ENCODE measurements at places on chromosomes 3 and 15. TPM values are rescaled to one million over a fixed set of nuclear protein-coding genes. Genes with fewer than 3 reads are reported as not detected.

- DNase-seq, result no peak
Measured at GRCh38 chr3:31029706-31030105, 135.2 kb upstream of the GADL1 start.

DNA sequence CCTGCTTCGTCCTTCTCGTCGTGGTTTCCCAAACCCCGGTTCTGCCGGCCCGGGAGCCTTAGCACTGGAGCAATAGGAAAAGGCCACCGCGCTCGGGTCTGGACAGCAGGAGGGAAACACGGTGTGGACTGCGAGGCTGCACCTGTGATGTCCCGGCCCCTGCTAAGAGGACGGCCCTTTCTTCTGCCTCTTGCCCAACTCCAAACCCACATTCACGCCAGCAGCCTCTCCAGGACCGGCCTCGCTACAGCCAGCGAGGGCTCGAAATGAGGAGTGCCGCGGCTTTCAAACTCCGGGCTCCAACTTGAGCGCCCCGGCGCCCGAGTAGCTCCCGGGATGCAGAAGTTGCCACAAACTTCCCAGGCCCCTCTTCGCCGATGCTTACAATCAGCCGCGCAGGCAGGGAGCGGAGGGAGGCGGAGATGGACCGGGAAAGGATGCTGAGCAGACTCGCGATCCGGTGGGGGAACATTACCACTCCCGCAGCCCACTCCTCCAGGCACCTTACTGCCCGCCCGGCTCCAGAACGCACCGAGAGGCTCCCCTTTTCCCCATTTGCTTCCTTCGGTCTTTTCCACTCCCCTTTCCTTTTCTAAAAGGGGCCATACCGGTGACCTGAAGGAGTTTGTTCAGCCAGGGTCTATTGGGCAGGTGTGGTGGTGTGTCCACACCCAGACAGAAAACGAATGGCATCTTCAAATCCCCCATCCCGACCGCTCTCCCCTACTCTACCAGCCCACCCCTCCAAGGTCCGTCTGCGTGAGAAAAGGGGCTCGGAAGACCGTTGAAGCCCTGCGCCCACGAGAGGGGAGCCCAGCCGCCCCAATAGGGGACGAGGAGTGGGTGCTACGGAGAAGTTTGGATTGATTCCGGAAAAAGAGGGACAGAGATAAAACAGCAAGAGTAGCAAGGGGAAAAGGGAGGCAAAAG, 18.8 kb upstream of the SATB1 start:
- DNase-seq, result peak; percentile 81

- no peak for DNase-seq
Measured at GRCh38 chr15:49810720-49811119, 189.9 kb downstream of the DTWD1 start.

The SHC4 gene
- 8.7 TPM for total RNA-seq

The EEF1AKMT4 gene
- total RNA-seq, result 1.8 TPM

The CHRFAM7A gene
- 11.9 TPM for total RNA-seq

GRCh38 chr3:50241713-50242380, 5.8 kb downstream of the GNAI2 start:
- no peak for DNase-seq

- no peak for DNase-seq
Measured at GRCh38 chr15:62109982-62110851, 43.4 kb downstream of the C2CD4A start.

The TEX264 gene
- total RNA-seq, result 18.2 TPM

The EXD1 gene
- not detected for total RNA-seq

The FBXW12 gene
- total RNA-seq, result not detected

- no peak for DNase-seq
Measured at GRCh38 chr15:59026207-59026606, 38.7 kb downstream of the RNF111 start.

DNA sequence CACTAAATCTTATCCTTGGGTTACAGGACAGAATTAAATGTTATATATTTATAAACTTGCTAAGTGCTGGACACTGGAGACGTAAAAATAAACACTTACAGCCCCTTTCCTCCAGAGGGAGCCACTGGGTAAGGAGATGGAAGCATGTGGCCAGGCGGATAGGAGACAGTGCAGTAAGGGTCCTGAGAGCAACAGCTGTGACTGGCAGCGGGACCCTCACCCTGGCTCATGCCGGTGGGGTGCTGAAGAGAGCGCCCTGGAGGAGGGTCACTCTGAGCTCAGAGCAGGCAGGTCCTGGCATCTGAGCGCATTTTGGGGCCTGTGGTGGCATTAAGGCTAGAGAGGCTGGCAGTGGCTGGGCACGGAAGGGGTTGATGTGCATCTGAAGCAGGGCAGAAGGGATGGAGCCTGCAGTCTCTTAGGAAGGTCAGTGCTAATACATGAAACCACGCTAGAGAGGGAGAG, 16.0 kb downstream of the SEC61A1 start:
- DNase-seq, result no peak

DNA sequence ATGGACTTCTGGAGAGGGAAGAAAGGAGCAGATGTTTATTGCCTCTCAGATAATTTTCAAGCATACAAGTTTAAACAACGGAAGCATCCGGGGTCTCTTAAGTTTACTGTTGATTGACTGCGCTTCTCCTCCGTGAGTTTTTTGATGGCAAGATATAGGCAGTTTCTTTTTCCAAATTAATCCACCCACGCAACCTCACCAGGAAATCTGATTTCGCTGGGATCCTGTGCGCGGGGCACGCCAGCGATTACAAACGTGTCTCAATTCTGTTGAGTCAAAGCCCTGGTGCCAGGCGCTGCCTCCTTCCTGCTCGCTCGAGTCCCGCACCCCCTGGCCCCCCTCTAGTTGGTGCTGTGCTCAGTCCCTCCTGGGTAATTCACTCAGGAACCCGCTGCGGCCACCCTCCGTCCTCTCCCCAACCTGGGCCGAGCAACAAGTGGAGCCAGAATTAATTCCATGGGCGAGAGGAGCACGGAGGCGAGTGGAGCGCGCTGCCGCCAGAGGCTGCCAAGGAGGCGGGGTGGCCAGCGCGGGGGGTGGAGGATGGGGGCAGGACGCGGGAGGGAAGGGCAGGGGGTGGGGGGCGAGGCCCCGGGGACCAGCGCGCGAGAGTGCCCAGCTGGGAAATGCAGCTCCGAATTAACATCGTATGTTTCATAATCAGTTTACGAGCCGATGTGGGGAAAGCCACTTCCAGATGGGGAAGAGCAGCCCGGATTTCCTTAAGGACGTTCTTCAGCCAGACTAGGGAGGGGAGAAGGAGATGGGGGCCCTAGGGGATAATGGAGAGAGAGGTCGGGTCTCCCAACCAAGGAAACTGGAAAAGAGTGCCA, 6.0 kb downstream of the WNT5A start:
- no peak for DNase-seq

DNA sequence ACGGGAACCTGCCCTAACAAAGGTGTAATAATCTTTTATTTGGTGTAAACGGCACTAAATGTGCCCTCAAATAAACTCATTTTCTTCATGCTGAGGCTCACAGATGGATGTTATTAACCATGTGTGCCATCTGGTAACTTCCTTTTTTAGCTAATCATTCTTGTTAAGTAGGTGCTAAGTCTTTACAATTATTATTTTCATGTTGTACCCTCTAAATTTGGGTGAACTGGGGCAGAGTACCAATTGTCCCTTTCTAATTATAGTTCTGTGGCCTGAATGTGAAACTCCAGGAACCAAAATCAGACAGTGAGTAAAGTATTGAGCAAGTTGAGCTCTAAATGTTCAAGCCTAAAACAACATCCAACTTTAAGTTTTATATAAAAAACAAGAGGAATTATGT, 220.7 kb upstream of the CADM2 start:
- DNase-seq, result no peak

GRCh38 chr15:48946074-48946839, 17.5 kb downstream of the SHC4 start:
- DNase-seq, result no peak

DNA sequence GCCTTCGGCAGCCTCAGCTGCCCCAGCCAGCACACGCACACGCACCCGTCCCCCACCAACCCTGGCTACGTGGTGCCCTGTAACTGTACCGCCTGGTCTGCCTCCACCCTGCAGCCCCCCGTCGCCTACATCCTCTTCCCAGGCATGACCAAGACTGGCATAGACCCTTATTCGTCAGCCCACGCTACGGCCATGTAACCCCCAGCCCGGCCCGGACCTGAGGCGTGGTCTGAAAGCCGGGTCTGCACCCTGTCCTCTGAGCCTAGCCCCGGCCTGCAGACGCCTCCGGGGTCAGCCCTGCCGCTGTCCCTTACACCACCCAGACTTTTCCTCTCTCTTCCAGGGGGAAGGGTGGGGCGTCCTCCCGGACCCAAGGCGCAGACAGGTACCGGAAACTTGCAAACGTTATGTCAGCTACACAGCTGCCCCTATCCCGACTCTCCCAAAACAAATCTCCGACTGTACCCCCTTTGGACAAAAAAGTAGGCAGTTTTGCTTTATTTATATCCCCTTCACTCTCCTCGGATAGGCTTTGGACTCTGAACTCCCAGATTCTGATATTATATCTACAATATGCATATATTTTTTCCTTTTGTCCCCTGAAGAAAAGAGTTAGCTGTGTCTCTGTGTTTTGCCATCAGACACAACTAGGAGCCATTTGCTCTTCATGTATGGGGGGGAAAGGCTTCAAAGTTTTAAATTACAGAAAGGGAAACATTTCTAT, 1.4 kb downstream of the SOX14 start:
- peak; percentile 26 for DNase-seq

DNA sequence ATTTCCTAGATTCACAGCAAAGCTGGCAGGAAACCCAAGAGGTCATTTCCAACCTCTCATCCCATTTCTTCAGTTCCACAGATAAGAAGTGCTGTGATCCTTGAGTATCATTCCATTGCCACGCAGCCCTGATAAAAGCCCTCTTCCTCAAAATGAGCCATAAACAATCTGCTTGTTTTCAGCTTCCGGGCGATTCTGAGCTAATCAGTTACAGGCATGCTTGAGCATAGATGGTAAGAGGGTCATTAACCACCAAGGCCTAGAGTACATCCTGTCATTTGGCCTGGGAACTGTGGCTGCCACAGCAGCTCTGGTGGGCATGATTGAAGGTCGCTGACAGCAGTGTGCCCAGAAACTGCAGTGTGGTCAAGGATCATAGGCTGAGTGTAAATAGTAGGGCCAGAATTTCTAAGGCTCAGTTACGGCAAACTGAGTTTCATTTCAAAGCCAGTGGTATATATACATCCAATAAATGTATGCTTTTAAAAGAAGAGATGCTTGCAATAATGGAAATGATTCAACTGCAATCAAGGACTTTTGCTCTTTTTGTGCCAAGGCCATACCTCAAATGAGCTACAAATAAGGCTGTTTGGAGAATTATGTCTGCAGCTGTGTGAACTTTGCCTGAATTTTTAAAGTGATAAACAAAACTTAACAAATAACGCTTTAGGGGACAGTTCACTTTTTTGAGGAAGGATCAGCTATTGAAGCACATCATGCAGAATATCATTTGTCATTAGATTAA, 47.3 kb downstream of the P3H2 start:
- DNase-seq, result no peak

GRCh38 chr15:85959611-85960010, 120.1 kb upstream of the AGBL1 start:
- no peak for DNase-seq

The PAK6 gene
- 0.91 TPM for total RNA-seq

The SLC9C1 gene
- total RNA-seq, result 0.29 TPM

The MYZAP gene
- total RNA-seq, result 4.2 TPM

GRCh38 chr3:33103034-33103433, 6.1 kb upstream of the GLB1 start:
- DNase-seq, result no peak

The HACD2 gene
- 16.0 TPM for total RNA-seq

Data from aorta (tissue), 5 donors.